Kidney glomerular epithelial cell (primary cell): ENCODE measurements at places on chromosomes 6 and 20.
A peak's percentile ranks its signal among the peaks of the same experiment; 100 is the strongest.

GRCh38 chr6:8579372-8579771 lies 144.0 kb upstream of the SLC35B3 start:
- peak; percentile 20 for DNase-seq

- no peak for DNase-seq
These were observed 86.0 kb upstream of the SLC2A12 start for GRCh38 chr6:134138226-134138975.

DNA sequence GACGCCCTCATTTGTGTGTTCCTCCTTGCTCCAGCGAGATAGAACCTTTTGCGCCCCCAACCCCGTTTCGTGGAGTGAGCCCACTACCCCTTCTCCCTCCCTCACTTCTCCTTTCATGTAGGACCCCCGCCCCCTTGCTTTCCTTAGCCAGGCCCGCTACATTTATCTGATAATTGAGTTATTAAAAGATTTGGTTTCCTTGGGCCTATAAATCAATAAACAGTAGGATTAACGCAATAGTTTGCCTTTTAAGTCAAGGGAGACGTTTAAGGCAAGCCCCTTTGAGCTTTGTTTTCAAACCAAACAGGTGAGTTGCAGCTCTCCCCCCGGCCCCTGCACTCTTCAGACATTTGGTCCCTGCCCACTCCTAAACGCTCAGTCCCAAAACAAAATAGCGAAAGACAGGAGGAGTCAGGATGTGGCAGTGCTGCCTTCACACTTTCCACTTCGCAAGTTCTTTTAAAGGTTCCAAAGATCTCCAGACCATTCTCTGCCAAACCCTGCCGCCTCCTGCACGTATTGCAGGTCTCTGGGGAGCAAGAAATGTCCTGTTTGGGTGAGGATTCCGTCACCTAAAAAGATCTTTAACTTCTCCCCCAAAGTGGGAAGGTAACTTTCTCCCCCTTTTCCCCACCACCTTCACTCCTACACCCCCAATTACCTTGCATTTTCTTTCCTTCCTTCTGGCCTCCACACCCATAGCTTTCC lies 27.6 kb downstream of the TFAP2B start:
- no peak for DNase-seq

GRCh38 chr20:48787861-48788375 lies 39.9 kb downstream of the PREX1 start:
- no peak for DNase-seq

GRCh38 chr6:127173156-127173940 lies 54.9 kb downstream of the RSPO3 start:
- no peak for DNase-seq

GRCh38 chr6:68279793-68280557 lies 355.1 kb upstream of the ADGRB3 start:
- no peak for DNase-seq

- no peak for DNase-seq
These were observed 118.7 kb upstream of the MLIP start for GRCh38 chr6:53992522-53992921.

- DNase-seq: no peak
These were observed 26.8 kb downstream of the CST8 start for GRCh38 chr20:23517719-23518118.

GRCh38 chr20:50246367-50247195 lies 56.0 kb downstream of the CEBPB start:
- no peak for DNase-seq

DNA sequence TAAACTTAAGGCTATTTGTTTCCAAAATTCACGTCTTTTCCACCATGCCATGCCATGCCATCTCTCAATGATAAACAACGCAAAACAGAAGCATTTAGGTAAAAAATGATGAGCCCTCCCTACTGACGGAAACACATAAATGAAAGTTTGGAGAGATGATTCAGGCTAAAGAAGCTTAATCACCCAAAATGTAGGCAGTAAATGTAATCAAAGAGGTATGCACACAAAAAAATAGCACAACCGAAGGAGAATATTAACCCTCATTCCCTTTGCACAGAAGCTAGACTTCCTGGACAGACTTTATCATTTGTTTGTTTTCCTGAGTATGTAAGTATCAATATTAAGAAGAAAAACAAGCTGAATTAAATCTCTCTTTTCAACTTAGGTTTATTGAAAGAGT lies 28.8 kb downstream of the DCDC2 start:
- peak; percentile 60 for DNase-seq

DNA sequence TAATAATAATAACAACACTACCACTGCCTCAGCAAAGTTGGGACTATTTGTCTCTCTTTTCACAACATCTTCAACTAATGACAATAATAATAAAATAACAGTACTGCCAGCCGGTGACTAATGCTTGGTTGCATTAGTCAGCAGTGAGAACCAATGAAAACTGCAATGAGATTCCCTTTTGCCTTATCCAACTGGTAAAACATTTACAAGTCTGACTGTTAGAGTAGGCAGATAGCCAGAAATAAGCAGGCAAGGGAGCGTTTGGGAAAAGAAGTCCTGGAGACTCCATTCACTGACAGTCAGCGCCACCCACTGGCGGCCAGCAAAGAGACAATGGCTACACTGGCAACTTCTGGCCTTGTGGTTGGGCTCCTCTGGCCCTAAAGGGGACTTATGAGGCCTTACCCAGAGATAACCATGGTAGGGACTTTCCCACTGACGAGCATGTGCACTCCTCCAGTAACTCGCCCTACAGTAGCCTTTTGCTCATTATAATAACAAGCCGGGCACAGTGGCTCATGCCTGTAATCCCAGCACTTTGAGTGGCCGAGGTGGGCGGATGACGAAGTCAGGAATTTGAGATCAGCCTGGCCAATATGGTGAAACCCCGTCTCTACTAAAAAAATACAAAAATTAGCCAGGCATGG lies 3.4 kb upstream of the NSFL1C start:
- peak; percentile 100 for DNase-seq

DNA sequence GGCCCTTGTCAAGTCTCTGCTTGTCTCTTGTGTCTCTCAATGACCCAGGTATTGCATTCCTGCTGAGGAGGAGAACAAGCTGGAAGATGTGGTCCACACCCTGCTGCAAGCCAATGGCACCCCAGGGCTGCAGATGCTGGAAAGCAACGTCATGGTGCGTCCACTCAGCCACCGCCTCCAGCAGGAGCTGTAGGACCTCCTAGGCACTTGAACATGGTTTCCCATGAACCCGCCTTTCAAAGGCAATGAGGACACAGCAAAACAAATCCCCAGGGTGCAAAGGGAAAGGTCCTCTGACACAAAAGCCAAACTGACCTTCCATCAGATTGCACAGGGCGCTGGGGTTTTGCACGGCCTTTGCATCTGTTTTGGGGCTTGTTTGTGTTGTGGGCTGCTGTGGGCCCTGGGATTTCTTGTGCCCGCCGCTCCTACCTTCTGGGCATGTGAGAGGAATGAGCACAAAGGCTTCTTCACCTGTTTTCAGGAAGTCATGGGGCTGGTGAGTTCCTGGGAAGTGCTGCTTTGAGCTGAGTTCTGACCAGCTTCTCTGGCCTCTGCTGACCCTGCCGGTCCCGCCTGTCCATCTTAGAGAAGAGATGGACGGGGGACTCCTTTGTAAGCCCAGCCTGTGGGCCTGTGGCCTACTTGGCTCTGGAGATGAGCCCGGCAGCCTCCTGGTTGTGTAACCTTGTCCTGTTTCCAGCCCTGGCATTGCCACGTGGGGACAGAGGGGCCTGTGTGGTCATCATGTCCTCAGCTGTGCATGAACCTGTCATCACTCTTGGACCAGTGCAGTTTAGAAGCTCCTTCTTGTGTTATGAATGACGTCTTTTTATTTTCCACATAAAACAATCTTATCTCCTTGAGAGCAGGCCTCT lies 151.3 kb downstream of the DTNBP1 start:
- no peak for DNase-seq

GRCh38 chr20:34762031-34762555 lies 57.9 kb downstream of the TP53INP2 start:
- DNase-seq: no peak

- DNase-seq: no peak
These were observed 11.9 kb downstream of the PCMT1 start for GRCh38 chr6:149761438-149761837.

DNA sequence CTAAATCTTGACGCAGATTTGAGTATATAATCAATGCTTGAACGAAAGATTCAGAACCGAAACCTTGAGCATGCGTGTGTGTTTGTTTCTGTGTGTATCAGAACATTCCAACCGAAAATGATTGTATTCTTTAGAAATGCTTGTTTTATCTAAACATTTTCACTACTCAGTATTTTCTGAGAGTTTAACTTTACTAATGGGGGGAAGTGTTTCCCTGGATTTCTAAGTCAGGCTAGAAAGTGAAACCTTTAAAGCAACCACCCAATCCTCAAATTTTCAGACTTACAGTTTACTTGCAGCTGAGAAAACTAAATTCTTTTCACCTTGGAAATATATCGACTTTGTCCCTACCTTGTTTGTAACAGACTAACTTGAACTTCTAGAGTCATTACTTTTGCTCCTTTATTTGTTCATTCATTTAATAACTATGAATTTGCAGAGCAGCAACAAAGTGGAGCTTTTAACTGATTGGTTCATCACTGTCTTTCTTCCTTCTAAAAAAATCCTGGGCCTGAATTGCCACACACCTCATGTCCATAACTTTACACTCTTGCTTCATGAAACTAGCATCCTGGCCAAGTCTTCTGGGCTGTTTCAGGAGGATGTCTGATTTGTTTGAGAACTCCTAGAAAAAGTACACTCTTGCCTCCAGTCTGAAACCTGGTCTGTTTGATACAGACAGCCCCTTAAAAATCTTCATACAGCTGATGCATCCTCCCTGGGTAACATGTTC lies 77.8 kb upstream of the XRN2 start:
- DNase-seq: no peak

DNA sequence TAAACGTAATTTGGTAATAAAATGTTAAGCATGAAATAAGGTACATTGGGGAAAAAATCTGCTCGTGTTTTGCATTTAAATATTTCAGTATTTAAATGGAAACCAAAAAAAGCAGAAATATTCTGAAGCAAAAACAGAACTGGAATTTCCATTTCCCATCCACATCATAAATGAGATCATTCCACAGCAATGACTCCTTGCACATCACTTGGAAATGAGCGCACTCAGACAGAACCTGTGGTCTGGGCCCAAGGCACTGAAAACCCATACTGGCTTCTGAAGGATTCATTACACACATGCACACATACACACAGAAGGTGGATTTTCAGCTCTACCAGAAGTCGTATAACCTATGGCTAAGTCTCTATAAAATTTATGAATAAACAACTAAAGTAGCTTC lies 174.8 kb downstream of the IBTK start:
- DNase-seq: peak; percentile 68

DNA sequence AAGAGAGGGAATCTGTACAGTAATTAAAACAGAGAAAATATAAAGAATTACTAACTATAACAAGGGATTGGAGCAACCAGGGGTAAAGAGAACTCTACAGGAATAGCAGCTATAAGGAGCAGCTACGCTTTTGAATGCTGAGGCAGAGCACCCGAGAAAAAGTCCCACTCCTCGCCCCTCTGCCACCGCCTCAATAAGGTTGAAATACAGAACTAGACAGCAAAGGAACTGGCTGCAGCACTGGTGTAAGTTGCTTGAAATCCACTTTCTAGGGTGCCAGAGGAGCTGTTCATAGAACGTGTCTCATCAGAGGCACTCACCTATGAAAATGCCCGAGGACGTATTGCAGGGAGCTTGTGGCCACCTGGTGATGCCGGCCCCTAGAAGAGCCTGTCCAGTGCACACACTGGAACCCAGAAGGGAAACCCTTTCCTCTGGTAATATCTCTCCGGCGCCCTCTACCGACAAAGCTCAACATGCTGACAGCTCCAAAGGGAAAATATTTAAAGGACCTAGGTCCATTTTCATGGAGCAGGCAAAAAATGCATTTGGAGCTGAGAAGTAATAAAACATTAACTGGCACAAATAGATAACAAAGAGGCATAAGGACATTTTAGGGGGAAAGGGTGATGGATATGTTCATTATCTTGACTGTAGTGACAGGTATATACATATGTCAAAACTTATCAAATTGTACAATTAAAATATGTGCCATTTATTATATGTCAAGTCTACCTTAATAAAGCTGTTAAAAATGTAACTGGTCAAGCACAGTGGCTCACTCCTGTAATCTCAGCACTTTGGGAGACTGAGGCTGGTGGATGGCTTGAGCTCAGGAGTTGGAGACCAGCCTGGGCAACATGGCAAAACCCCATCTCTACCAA lies 137.4 kb upstream of the HDAC2 start:
- peak; percentile 26 for DNase-seq

GRCh38 chr20:17520583-17520982 lies 10.6 kb downstream of the BFSP1 start:
- DNase-seq: no peak

GRCh38 chr20:10610251-10610650 lies 63.5 kb downstream of the JAG1 start:
- DNase-seq: no peak

GRCh38 chr6:1970151-1970561 lies 275.2 kb downstream of the GMDS start:
- no peak for DNase-seq

DNA sequence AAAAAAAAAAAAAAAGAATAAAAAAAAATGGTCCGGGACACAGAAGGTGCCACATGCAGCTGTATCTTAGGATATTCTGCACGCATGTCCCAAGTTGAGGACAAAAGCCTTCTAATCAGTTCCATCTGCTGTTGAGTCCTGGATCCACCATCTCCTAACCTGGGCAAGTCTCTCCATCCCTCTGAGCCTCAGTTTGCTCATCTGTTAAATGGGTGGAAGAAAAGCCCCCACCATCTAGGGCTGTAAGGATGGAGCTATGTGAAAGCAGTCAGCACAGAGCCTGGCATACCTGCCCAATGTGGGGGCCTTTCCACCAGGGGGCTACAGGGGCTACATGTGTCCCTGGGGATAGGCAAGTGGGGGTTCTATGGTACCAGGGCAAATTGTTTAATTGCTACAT lies 208.4 kb downstream of the ZMYND8 start:
- DNase-seq: no peak

- peak; percentile 98 for DNase-seq
These were observed 159.1 kb downstream of the TFAP2C start for GRCh38 chr20:56788041-56788670.

GRCh38 chr20:32359633-32360332 lies 1.7 kb downstream of the ASXL1 start:
- DNase-seq: no peak

DNA sequence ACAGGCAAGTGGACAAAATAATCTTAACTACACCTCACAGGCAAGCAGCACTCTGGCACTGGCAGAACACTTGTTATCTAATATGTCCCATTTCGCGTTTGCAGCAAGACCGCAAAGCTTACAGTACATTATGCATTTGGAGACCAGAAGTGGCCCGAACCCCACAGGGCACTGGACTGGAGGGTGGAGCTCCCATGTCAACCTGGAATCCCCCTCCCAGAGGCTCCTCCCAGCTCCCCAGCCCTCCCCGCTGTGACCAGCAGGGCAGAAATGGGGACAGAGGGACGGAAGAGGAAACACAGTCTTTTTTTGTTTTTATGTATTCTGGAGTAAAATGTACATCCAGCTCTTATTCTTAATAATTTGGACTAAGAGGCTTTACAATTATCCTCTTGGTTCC lies 263.7 kb downstream of the SMOC2 start:
- no peak for DNase-seq

DNA sequence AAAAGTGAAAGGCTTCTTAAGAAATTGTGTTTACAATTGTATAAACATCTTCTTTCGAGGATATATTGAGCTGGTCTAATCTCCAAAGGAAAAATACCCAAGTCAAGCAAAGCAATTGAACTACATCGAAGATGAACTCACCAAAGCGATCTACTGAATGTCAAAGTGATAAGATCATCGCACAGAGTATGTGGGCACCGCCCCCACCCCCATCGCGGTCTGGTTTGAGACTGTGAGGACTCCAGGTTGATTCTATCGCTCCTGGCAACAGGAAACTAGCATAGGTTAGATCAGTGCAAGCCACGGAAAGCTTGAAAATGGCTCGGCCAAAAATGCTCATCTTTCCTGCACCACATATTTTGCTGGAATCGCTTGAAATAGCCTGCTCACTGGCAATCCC lies 133.2 kb upstream of the RPS6KA2 start:
- no peak for DNase-seq
